ENCODE measurements at places on chromosomes 2 and 18.

GRCh38 chr2:112621790-112622527 lies 23.8 kb upstream of the SLC20A1 start:
- no peak for DNase-seq

DNA sequence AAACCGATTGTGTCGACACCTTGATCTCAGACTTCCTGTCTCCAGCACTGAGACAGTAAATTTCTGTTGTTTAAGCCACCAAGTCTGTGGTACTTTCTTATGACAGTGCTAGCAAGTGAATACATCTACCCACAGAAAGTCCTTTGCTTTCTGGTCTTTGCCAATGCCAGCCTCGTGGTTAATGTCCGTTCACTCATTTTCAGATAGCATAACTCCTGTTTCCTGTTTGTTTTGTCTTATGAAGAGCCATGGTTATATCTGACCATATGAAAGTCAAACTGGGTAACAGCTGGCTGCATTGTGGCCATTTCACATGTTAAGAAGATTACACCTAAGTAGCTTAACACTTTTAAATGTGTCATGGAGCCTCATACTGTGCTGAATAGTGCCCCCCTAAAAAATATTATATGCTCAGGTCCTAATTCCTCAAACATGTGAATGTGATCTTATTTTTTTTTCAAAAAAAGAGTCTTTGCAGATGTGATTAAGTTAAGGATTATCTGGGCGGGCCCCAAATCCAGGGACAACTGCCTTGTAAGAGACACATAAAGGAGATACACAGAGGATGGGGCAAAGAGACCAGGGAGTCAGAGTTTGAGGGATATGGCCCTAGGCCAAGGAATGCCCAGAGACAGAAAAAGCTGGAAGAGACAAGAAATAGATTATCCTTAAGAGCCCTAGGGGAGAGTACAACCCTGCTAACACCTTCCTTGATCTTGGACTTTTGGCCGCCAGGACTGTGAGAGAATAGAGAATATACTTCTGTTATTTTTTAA lies 118.0 kb downstream of the KCNE4 start:
- no peak for DNase-seq

GRCh38 chr2:24682304-24682703 lies 110.9 kb downstream of the PTRHD1 start:
- no peak for DNase-seq

- DNase-seq = no peak
Measured at GRCh38 chr2:119245076-119245840, 21.6 kb downstream of the STEAP3 start.

DNA sequence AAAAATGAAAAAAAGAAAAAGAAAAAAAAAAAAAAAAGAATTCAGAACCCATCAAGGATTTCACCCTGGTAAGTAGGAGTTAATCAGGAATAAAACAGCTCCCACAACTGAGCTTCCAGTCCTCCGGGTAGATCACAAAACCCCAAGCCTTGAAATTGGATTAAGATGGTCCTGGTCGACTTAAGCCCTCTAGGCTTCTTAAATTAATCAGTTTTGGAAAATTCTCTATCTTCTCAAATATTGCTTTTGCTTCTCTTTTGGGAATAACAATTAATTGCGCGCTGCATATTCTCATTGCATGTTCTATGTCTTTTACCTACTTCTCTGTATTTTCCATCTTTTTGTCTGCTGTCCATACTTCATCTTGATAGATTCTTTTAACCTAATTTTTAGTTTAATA lies 348.0 kb upstream of the MEX3C start:
- DNase-seq = no peak

DNA sequence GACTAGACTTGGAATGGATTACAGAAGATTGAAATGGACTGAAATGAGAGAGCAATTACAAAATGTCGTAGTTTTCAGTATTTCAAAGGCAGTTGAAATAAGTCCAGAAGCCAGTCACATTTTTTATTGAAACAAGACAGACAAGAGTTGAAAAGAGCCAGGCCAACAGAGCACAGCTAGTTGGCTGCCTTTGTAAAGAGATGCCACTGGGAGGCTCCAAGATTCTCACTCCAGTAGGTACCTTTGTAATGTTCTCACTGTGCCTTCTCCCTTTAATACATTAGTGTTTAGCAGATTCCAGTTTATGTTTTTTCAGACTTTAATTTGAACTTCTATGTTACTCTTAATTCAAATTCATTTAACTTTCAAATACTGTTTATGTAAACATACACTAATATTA lies 234.8 kb downstream of the DSEL start:
- DNase-seq = no peak

DNA sequence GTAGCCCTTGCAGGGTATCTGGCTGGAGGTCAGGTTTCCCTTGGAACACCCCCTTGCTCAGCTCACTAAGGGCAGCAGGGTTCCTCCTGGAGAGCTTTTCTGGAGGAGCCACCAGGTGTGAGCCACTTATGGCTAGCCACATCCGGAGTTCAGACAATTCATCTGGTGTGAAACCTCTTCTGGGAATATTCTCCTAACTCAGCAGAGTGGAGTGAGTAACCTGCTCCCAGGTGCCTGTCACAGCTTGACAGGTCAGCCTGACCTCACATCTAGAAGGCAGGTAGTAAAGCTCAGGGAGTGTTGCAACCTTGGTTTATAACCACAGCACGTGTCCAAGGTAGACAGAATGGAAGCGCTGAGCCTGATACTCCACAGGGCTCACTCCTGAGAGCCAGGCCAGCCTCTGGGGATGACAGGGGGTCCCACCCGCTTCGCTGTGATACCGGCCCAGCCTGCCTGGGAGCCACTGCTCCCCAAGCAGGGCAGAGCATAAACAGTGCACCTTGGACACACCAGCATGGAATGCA lies 62.6 kb upstream of the TGFA start:
- no peak for DNase-seq
